Stimulated activated CD4-positive, alpha-beta T cell treated with anti-CD3 and anti-CD28 coated beads, TNF-alpha, amount 100 ng/mL, for 4 hours (primary cell): ENCODE measurements at places on chromosomes 16 and 17.

DNA sequence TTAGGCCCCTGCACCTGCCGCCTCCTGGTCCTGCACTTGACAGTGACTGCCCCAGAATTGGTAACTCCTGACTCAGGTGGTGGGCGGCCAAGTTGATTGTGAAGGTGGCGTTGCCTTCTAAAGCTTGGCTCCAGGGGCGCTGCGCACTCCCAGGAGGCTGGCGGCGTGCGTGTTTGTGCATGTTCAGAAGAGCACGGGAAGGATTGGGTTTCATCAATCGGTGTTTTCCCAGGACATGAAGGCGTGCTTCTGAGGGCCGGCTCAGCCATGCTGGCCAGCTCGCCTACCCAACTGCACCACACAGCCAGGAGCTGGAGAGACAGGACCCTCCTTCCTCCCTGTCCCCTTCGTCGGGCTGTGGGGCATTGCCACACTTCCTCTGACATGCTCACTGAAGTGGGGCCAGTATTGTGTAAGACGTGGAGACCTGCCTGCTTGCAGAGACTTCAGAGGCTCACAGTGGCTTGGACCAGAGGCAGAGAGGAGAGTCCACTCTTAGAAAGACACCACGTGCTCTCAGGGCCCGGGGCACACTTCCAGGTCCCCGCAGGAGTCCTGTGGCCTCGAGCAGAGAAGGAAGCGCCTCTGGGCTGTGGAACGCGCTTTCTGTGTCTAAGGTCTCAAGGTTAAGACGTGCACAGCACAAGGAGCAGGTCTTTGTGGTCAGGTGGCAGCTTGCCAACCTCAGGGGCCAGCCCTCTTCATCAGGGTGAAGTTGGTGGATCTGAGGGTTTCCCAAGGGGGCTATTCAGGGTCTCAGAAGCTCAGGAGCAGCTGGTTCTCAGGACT, 2.8 kb downstream of the RAB40C start:
- no peak for DNase-seq

- no peak for DNase-seq
These were observed 929.6 kb upstream of the CDH8 start for GRCh38 chr16:62965831-62966230.

DNA sequence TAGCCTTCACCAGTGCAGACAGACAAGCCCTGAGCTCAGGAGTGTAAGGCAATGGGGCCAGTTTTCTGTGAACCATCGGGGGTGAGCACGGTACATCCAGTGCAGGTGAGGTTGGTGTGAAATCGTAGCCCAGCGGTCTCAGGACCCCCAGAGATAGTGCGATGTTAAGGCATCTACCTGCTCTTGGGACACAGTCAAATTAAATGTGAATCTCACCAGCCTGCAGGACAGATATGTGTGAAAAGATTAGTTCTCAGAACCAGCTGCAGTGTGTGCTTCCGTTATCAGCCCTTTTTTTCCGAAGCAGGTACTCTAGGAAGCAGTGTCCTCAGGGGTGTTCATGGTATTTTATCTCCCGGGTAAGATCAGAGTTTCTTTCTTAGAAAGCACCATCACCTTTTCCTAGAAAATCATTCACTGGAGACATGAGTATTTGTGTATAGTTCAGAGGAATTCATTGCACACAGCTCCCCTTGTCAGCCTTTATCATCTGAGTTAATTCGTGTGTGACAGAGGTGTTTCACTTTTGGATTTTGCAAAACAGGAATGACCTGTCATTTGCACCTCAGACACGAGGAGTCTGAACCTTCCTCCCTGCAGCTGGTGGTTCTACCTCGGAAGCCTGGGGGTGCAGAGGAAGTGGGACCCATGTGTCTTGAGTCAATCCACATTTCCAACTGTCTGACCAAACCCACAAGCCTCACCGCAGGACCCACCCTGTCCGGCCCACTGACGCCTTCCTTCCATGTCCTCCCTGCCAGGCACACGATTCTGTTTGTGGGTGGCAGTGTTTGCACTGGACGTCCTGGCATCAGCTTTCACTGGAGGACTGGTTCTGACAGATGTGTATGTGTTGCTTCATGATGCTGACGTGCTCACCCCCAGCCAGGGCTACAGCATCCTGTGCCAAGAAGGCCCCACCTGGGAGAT, 107.8 kb downstream of the CLEC16A start:
- peak; percentile 26 for DNase-seq

GRCh38 chr17:39639566-39640458, 2.9 kb downstream of the STARD3 start:
- no peak for DNase-seq

GRCh38 chr16:7330709-7331108, 1.9 kb upstream of the RBFOX1 start:
- DNase-seq = no peak

DNA sequence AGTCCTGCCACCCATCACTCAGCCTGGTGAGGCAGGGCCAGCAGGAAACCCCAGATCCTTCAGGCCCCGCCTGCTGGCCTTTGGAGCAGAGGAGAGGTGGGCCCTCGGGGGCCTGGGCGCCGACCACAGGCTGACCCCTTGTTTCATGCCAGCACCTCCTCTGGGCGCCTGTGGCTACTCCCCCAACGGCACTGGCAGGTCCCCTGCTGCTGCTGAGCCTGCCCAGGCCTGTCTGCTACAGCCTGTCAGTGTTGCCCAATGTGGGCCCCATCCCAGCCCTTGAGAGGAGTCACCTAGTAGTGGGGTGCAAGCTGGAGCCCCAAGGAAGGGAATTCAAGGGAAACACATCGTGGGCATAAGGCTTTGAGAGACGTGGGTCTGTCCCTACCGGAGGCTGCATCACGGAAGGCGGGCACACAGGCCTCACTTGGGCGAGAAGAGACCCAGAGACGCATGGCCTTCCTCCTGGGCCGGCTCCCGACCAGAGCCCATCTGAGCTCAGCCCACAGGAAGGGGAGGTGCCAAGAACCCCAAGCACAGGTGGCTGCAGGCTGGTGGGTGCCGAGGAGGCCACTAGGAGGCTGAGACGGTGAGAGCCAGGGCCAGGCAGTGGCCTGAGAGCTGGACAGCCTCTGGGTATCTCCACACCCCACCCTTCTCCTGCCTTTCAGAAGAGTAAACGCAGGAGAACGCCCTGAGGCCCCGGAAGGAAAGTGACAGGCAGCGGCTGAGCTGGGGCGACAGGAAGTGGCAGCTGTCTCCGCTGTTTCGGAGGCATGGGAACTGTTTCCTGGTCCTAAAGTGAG, 8.0 kb upstream of the FASN start:
- peak; percentile 46 for DNase-seq

- no peak for DNase-seq
These were observed at the start of gene P2RX1 for GRCh38 chr17:3915995-3916696. TSS of gene P2RX1 (minus strand) at chr17:3916465. CDS start at chr17:3916225, 240 bp downstream.

DNA sequence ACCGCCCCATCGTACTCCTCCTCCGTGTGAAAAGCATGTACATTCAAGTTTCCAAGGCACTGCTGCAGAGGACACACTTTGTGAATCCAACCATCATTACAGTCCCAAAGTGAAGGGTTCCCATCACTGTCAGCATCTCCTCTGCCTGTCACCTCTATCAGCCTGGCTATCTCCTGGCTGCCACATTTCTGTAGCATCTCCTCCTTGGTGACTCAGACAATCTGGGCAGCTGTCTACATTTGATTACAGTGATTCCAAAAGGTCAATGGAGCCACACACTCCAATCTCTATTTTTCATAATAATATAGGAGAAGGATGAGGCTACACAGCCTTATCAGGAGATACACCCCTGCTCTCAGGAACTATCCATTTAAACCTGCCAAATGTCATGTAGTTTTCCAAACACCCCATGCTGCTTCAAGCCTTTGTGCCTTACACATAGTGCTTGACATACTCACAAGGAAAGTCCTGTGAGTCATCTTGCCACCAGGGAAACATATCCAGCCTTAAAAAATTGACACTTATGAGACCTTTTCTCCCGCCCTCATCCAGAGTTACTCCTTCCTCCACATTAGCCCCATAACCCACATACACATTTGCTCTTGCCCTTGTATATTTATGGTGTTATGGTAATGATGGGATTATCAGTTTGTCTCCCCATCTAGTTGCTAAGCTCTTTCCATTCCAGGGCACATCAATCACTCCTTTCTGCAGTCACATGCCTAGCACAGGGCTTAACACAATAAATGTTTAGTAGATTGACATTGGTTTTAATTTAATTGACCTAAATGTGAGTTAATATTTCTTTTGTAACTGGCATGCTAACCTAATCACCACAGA, 250.1 kb upstream of the CDH5 start:
- no peak for DNase-seq

DNA sequence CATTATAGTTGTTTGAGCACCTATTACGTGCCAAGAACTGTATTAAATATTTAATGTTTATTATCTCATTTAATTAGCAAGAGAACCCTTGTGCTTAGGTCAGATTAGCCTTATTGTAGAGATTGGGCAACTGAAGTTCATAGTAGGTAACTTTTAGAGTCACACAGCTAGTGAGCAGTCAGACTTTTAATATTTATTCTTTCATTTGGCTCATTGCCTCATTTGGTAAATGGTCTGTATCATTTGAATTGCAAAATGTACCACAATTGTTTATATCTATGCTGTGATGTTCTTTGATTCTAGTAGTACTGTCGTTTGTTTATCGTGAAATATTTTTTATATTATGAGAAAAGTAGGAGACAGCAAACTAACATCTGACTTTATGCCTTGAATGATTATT, 7.6 kb downstream of the CLTC start:
- DNase-seq = no peak
